Heart left ventricle (tissue), 16 donors: ENCODE measurements at places on chromosomes 6 and 20. TPM values are rescaled to one million over a fixed set of nuclear protein-coding genes. Genes with fewer than 3 reads are reported as not detected.

Gene MCCD1
- not detected for polyA plus RNA-seq

Gene PDSS2
- polyA plus RNA-seq = 7.2 TPM

Gene ANKRD66
- not detected for polyA plus RNA-seq

Gene BMP2
- 1.1 TPM for polyA plus RNA-seq

Gene NAA20
- polyA plus RNA-seq = 108 TPM

Gene B3GALT4
- 8.7 TPM for polyA plus RNA-seq

Gene PAK1IP1
- 21.0 TPM for polyA plus RNA-seq

Gene OR2H2
- polyA plus RNA-seq = not detected

DNA sequence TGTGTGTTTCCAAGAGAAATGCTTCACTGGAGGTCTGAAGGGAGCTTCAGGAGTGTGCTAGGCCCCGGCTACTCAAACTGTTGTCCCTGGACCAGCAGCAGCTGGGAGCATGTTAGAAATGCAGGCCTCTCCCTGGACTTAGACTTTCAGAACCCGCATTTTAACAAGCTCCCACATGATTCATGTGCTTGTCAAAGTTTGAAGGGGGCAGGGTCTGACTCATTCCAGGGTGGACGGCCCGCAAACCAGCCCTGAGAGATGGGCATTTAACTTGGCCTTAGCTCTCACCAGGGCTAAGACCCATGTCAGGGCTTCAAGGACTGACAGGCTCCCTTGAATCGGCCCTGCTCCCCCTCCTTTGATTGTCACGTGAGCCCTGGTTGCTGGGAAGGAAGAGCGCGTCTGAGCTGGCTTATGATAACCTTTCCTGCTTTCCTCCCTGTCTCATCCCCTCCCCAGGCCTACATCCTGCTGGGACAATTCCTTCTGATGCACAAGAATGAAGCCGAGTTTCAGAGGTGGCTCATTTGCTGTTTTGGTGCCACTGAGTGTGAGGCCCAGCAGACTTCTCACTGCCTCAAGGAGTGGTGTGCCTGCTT is 35.5 kb downstream of the BANF2 start:
- H3K4me3 ChIP-seq = no peak overlapping the region
- no peaks in the 10 kb centered on the region for H3K27me3 ChIP-seq
- H3K27ac ChIP-seq = no peak overlapping the region
- H3K36me3 ChIP-seq = no peaks in the 10 kb centered on the region
- no peak for DNase-seq
- no peaks in the 10 kb centered on the region for H3K4me1 ChIP-seq

- H3K4me1 ChIP-seq = no peaks in the 10 kb centered on the region
- DNase-seq = no peak
- no peaks in the 10 kb centered on the region for H3K27me3 ChIP-seq
- H3K36me3 ChIP-seq = no peaks in the 10 kb centered on the region
- no peak overlapping the region for H3K4me3 ChIP-seq
These were observed 199.1 kb upstream of the CNR1 start for GRCh38 chr6:88365230-88365629.

DNA sequence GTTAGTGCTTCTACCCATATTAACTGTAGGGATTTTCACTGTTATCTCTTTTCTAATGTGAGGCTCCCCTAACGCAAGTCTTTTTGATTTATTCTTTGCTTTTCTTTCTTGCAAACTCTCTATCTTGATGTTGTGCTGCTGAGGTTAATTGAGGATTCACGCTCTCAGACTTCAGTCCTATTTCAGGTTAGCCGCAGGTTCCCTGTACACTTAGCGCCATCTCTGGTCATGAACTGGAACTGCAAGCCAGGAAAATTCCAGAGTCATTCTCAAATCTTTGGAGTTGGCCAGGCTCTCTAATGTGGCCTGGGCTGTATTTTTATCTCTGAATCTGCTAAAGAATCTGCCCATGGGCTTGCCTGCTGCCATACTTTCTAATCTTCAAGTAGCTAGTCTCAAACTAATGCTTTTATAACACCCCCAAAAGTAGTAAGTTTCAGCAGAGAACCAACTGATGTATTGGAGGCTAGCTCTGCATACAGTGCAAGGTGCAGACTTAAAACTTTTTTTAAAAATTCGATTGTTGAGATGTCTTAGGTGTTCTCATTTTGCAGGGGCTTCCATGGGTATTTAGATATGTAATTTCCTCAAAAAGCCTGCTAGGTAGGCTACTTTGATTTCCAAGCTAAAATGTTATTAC is 91.1 kb upstream of the OPRM1 start:
- no peaks in the 10 kb centered on the region for H3K36me3 ChIP-seq
- no peak for DNase-seq
- H3K27me3 ChIP-seq = no peaks in the 10 kb centered on the region
- no peak overlapping the region for H3K27ac ChIP-seq

DNA sequence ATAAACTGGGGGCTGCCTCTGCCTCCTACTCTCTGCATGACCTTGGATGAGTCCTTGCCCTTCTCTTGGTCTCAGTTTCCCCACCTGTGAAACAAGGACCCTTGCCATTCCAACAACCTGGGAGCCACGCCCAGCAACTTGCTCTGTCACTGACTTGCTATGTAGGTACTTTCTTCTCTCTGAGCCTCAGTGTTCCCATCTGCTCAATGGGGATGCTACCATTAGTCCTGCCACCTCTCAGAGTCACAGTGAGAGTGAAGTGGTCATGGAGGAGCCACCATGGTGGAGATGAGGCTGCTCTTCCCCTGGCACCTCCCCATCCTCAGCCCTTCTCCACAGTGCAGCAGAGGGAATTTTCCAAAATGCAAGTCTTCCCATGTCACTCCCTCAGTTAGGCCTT is 70.6 kb downstream of the CDH22 start:
- H3K4me1 ChIP-seq = no peaks in the 10 kb centered on the region
- H3K27ac ChIP-seq = no peak overlapping the region
- DNase-seq = no peak
- H3K4me3 ChIP-seq = no peak overlapping the region
- H3K27me3 ChIP-seq = peaks cover 9% of the 10 kb centered on the region
- H3K36me3 ChIP-seq = no peaks in the 10 kb centered on the region

DNA sequence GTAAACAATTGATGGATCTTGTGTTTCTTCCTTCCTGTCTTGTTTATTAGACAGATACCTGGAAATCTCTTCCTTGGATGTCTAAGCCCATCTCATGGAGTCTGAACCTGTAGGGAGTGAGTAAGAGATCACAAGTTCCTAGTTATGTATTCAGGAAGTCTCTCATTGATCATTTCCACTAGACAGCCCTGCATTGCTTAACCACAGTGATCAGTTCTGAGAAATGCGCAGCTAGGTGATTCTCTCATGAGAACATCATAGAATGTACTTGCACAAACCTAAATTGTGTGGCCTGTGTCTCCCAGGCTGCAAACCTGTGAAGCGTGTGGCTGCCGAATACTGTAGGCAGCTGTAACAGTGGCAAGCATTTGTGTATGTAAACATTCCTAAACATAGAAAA is 39.1 kb downstream of the FAM120B start:
- H3K27ac ChIP-seq = no peak overlapping the region
- no peak overlapping the region for H3K4me3 ChIP-seq
- H3K27me3 ChIP-seq = no peaks in the 10 kb centered on the region
- DNase-seq = no peak
- peaks cover 21% of the 10 kb centered on the region for H3K4me1 ChIP-seq
- peaks cover 37% of the 10 kb centered on the region for H3K36me3 ChIP-seq

GRCh38 chr6:40160826-40161225 is 226.6 kb upstream of the MOCS1 start:
- H3K36me3 ChIP-seq = no peaks in the 10 kb centered on the region
- H3K27ac ChIP-seq = no peak overlapping the region
- no peaks in the 10 kb centered on the region for H3K4me1 ChIP-seq
- DNase-seq = no peak
- no peak overlapping the region for H3K4me3 ChIP-seq

DNA sequence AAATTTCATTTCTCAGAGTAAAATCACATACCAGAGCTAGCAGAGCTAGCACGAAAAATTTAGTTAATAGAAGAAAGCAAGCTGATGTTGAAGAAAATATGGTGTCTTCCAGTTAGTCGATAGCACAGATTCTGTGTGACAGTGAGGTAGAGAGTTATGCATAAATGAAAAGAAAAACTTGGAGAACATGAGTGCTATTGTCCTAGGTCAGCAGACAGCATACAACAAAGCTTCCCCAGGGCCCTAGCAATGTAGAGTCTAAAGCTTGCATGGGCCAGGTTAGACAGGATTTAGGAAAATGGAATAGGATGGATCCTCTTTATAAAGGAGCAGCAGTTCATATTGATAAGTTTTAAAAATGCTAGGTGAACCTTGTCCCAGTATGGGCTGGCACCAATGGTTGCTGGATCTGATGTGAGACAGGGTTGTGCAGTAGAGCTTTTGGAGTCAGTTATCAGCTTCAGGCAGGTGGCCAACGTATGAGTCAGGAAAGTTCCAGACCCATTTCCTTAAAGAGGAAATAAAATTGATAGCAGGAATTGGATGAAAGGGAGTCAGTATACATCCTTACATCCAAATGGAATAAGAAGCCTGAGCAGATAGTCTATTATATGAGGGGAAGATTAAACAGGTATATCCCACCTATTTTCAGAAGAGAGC is 277.2 kb downstream of the FRK start:
- no peaks in the 10 kb centered on the region for H3K4me1 ChIP-seq
- no peaks in the 10 kb centered on the region for H3K36me3 ChIP-seq
- H3K27ac ChIP-seq = no peak overlapping the region

- no peak overlapping the region for H3K4me3 ChIP-seq
- H3K4me1 ChIP-seq = no peaks in the 10 kb centered on the region
- DNase-seq = no peak
- no peaks in the 10 kb centered on the region for H3K36me3 ChIP-seq
- no peak overlapping the region for H3K27ac ChIP-seq
These were observed 894.3 kb downstream of the TFAP2A start for GRCh38 chr6:9520417-9521151.

DNA sequence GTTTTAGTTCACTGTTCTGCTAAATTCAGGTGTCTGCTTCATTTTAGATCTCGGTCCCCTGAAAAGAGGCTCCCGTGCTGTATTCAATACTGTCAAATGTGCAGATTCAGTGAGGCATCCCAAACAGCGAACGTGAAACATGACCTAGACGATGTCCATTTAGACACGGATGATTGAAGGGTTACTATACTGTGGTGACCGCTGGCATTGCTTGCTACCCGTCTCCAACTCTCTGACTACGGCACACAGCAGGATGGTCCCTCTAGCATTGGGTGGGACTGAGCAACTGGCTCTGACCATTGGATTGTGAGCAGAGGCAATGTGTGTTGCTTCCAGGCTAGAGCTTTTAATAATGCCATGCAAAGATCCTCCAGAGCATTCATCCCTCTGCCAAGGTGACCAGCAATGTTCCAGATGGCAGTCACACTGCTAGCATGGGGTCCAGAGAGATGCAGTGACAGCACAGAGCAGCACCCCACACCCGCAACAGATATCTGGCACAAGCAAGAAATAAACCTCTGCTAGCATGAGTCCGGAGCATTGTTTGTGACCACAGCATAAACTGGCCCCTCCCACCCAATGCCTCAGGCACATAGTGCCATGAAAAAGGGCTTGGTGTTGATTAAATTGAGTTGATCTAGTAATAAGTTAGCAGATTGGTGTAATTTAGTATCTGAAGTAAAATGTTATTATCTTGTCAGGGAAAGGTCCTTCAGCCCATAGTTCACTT is 9.0 kb downstream of the METTL24 start:
- H3K4me1 ChIP-seq = no peaks in the 10 kb centered on the region
- H3K4me3 ChIP-seq = no peak overlapping the region
- H3K27me3 ChIP-seq = no peaks in the 10 kb centered on the region
- no peak overlapping the region for H3K27ac ChIP-seq
- H3K36me3 ChIP-seq = no peaks in the 10 kb centered on the region
- DNase-seq = no peak

GRCh38 chr6:80366714-80367113 is 260.2 kb downstream of the BCKDHB start:
- H3K4me1 ChIP-seq = peaks cover 17% of the 10 kb centered on the region
- no peak overlapping the region for H3K27ac ChIP-seq
- H3K27me3 ChIP-seq = no peaks in the 10 kb centered on the region
- H3K36me3 ChIP-seq = no peaks in the 10 kb centered on the region

- no peak for DNase-seq
- H3K36me3 ChIP-seq = no peaks in the 10 kb centered on the region
- no peaks in the 10 kb centered on the region for H3K27me3 ChIP-seq
- no peak overlapping the region for H3K27ac ChIP-seq
- no peak overlapping the region for H3K4me3 ChIP-seq
- H3K4me1 ChIP-seq = peaks cover 8% of the 10 kb centered on the region
These were observed 428.4 kb upstream of the PLCB4 start for GRCh38 chr20:8640461-8640860.

- no peaks in the 10 kb centered on the region for H3K4me1 ChIP-seq
- no peak overlapping the region for H3K27ac ChIP-seq
- H3K4me3 ChIP-seq = no peak overlapping the region
These were observed 82.7 kb downstream of the SAMD3 start for GRCh38 chr6:130140084-130140483.

GRCh38 chr6:85942844-85943243 is 300.2 kb upstream of the SYNCRIP start:
- no peaks in the 10 kb centered on the region for H3K4me1 ChIP-seq
- H3K4me3 ChIP-seq = no peak overlapping the region
- H3K27me3 ChIP-seq = no peaks in the 10 kb centered on the region
- no peak for DNase-seq
- H3K27ac ChIP-seq = no peak overlapping the region
- no peaks in the 10 kb centered on the region for H3K36me3 ChIP-seq
